Vagina (tissue), 2 donors: ENCODE measurements at places on chromosomes 13 and 19.

DNA sequence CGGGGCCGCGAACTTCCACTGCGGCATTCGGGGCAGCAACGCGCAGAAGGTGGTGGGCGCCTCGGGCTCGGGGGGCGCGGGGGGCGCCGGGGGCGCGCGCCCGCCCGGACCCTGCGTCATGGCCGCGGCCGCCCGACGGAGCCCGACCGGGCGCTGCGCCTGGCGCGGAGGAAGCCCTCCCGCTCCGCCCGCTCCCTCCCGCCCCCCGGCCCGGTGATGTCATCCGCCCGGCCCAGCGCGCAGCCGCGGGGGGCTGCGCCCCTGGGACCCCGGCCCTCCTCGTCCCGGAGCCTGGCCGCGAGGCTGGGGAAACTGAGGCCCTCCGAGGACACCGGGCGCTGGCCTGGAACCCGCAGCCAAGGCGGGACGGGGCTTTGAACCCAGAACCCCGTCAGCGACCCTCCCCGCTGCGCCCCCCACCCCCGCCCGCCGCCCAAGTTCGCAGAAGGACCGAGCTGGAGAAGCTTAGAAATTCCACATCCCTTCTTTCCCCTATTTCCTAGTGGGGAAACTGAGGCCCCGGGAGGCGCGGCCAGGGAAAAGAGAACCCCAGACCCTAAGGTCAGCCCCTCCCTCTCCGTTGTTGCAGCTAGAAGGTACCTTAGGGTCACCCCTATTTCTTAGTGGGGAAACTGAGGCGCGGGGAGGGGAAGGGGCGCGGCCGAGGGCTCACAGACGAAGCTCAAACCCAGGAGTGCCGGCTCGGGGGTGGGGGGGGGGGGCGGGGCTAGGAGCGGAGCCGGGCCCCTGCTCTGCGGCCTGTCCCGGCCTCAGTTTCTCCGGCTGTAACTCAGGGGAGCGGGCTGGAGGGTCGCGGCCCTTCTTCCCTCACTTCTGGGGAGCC is at the start of gene SHC2:
TSS of gene SHC2 (minus strand) at position 157 of the 844 bp plus-strand sequence. CDS start at position 120, 37 bp downstream.
- no peak for DNase-seq

- DNase-seq: no peak
Observed at GRCh38 chr19:53655042-53655665, 23.4 kb downstream of the DPRX start.

GRCh38 chr13:27034678-27035111 is 136.9 kb downstream of the USP12 start:
- peak; percentile 54 for DNase-seq

DNA sequence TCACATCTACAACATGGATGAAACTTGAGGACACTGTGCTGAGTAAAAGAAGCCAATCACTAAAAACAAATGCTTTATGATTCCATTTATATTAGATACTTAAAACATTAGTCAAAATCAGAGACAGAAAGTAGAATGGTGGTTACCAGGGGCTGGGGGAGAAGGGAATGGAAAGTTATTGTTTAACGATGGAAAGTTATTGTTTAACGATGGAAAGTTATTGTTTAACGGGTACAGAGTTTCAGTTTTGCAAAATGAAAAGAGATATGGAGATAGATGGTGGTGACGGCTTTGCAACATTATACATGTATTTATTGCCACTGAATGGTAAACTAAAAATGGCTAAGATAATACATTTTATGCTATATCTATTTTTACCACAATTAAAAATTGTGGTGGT is 160.6 kb downstream of the TUBA3C start:
- no peak for DNase-seq

DNA sequence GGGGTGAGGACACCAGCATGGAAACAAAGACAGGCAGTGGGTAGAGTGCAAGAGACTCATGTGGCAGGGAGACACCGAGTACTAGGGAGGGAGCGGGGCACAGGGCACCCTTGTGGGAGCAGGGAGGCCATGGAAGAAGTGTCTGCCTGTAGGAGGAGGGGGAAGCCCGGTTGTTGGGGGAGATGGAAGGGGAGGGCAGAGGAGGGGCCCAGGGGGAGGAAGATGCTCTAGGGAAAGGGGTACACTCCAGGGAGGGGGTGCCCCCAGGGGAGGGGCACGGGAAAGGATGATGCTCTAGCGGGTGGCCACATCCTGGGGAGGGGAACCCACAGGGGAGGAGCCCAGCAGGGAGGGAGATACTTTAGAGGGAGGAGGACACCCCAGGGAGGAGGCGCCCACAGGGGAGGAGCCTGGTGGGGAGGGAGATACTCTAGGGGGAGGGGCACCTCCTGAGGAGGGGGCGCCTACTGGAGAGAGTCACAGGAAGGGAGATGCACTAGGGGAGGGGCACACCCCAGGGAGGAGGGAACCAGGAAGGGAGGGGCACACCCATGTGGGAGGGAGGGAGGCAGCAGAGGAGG is 24.9 kb downstream of the CPAMD8 start:
- no peak for DNase-seq

- DNase-seq: no peak
Observed at GRCh38 chr19:30338878-30339623, 33.1 kb upstream of the ZNF536 start.
